ENCODE measurements at places on chromosomes 11 and 22. TPM values are rescaled to one million over a fixed set of nuclear protein-coding genes. Genes with fewer than 3 reads are reported as not detected.

- DNase-seq, result no peak
These were observed 4.1 kb upstream of the MUC6 start for GRCh38 chr11:1040428-1041148.

GRCh38 chr11:70173018-70173417, 30.1 kb upstream of the FADD start:
- no peak for DNase-seq

DNA sequence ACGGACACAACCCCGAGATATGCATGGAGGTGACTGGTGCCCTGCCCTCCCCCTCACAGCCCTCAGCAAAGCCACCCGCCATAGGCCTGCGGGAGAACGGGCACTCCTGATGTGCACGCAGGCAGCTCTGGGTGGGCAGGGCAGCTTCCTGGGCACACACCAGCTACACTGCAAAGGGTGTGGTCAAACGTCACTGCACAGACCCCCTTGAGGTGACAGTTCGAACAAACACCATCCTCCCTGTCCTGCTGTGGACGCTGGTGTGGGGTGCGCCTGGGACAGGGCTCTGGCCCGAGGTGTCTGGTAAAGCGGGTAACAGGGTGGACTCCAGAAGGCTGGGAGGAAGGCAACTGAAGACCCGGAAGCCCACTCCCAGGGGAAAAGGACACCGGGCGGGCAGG, 21.9 kb upstream of the MOB2 start:
- DNase-seq, result no peak

DNA sequence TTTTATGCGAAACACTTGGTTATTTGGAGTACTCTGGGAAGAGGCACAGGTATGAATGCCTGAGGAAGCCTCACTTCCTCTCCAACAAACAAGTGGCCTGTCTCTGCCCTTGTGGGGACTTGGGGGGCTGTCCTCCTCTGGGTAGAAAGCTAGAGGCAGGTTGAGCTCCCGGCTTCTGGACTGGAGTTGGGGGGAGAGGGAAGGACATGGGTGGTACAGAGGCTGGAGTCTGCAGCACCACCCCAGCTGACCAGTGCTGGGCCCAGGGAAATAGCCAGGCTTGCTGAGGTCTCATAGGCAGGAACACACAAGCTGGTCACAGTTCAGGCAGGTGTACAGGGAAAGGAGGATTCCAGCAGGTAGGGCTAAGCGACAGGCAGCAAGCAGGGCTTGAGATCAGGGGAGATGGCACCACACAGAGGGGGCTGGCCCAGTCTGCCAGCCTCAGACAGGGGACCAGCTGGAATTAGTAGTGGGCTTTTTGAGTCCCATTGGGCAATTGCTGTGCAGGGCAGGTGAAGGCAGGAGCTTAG, 135.3 kb upstream of the TEAD1 start:
- no peak for DNase-seq

JHY gene
- total RNA-seq, result 7.1 TPM

- no peak for DNase-seq
These were observed 8.9 kb upstream of the SEPTIN5 start for GRCh38 chr22:19705181-19705934.
